Activated T-cell treated with anti-CD3 and anti-CD28 coated beads, Interleukin-2, amount 50 U/mL, for 48 hours (primary cell): ENCODE measurements at places on chromosomes 2 and 18.

GRCh38 chr18:70365361-70365760 is 76.5 kb downstream of the SOCS6 start:
- DNase-seq, result no peak

DNA sequence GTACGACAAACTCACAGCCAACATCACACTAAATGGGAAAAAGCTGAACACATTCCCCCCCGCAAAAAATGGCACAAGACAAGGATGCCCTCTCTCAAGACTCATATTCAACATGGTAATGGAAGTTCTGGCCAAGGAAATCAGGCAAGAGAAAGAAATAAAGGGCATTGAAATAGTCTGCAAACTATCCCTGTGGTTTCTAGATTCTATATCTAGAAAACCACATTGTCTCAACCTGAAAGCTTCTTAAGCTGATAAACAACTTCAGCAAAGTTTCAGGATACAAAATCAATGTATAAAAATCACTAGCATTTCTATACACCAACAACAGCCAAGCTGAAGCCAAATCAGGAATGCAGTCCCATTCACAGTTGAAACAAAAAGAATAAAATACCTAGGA is 294.6 kb upstream of the CYP26B1 start:
- no peak for DNase-seq

GRCh38 chr18:73047688-73048087 is 179.9 kb upstream of the NETO1 start:
- no peak for DNase-seq

- DNase-seq, result no peak
These were observed 61.6 kb upstream of the LINC00305 start for GRCh38 chr18:64210401-64210949.

DNA sequence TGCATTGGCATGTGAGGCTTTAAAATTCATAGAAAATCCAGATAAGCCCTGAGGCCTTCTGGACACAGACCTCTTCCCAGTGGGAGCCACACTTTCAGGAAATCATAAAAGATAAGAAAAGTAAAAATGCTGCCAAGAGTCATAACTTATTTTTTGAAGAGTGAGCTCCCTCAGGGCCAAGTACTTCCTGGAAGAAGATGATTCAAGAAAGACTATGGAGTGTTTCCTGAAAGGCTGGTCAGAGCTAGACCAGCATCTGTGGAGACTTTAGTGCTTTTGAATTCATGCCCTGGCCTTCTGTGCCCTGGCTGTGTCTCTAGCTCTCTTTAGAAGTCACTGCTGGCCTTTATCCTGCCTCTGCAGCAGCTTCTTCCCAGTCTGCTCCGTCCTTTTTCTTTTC is 6.4 kb upstream of the XDH start:
- no peak for DNase-seq

GRCh38 chr2:95308426-95308990 is 11.4 kb downstream of the KCNIP3 start:
- no peak for DNase-seq

DNA sequence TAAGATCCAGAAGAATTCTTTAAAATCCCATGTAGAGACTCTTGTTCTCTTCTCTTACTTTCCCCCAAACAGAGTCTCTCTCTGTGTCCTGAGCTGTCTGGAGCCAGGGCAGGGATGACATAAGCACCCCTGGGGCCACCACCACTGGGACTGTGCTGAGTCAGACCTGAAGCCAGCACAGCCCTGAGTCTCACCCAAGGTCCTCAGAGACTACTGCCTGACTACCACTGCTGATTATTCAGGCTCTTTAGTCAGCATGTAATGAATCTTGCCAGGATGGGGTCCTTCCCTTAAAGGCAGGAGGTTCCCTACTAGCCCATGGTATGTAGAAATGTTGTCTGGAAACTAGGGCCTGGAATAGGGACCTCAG is 34.9 kb upstream of the DYNC1I2 start:
- no peak for DNase-seq

DNA sequence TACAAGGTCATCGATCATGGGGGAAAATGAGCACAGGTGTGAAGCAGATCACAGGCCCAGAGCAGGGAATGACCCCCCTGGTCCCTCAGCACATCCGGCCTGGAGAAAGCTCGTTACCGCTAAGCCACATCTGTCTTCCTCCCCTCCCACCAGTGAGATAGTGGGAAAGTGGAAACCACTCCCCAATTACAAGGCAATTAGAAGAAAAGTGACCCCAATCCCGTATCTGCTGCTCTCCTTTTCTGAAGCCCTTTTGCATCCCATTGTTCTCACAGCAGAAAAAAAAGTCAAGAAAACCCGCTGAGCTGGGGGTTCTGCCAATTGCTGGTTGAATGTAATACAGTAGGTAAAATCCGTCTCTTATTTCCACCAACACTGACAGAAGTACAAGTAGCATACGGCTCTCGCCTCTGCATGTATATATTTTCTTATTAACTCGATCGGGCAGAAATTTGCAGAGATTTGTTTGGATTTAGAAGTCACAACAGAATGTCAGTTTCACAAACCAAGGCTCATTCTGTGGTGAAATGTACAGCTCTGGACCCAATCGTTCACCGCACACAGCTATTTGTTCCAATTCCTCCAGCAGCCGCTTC is 287.0 kb downstream of the TCF4 start:
- no peak for DNase-seq

DNA sequence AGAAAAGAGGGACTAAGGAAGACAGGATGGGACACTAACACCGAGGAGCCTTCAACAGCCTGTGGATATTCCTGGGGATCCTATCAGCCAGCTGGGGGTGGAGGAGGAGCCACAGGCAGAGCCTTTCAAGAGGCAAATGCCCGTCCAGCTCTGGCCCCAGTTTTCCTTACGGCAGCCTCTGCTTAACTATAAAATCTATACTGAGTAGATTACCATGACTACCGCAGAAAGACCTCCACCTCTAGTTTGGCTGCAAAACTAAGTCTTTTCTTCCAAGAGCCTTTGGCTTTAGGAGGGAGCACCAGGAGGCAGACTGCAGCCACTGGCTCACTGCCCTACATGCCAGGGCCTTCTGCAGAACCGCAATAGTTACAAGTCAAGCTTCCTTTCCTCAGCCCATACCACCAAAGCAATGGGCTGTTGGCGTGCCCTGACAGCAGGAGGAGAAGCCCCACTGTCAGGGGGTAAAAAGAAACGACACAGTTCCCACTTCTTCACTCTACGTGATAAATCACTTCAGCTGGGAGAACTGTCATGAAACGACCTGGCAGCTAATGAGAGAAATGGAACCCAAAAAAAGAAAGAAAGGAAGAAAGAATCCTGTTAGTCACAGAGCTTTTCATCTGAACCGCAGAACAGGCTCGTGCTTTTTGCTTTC is 25.1 kb upstream of the CREB1 start:
- DNase-seq, result no peak

GRCh38 chr18:50014606-50015005 is 180.3 kb downstream of the MYO5B start:
- no peak for DNase-seq

- no peak for DNase-seq
These were observed 88.9 kb downstream of the PXDN start for GRCh38 chr2:1655461-1655860.
